A673 (cell line): ENCODE measurements at places on chromosomes 2 and 18.

DNA sequence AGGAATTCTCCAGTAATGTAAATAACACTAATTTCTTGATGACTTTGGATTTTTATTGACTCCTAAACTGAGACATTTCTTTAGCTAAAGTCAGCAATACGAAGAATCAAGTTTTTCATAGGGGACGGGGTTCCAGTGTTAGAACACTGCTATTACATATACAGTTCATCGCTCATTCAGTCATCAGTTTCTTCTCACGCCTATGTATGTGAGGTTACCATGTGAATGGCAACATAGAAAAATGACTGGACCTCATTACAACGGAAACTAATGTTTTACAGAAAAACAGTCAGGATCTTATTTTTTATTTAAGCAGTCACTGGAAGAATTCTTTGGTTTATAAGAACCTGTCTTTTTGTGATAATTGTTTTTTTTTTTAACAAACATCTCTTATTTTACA, 56.4 kb downstream of the THADA start:
- DNase-seq = no peak

DNA sequence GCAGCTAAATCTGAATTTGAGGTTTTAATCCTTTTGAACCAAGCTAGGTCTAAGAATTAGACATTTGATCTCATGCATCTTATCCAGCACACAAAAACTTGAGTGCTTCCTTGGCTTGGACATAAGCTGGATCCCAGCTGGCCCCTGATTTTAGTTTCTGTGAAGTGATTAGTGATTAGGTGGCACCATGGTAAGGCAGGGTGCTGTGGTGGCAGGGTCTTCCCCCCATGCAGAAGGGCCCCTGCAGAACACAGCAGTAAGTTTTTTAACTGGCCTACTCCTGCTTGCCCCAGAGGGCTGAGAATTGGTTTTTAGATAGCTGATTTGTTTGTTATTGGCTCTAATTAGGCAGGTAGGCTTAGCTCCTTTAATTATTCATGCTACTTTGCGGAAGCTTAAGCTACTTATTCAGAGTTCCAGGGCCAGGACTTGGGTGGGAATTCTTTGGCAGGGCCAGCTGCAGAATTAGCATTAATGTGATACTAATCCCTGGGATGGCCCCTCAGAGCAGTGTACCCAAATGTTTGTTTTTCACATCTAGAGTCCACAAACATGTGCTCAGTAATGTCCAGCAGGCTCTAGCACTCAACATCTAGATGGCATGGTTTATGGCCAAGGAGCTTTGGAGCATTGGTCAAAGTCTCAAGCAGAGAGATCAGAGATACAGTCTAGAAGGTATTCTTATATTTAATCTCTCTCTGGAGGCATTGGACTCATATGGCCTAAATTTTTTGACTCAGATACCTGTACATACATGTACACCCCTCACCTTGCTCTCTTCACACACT, 99.6 kb downstream of the FMNL2 start:
- DNase-seq = no peak

- peak; percentile 35 for DNase-seq
Observed at GRCh38 chr2:108184419-108184818, 55.3 kb upstream of the SULT1C3 start.

DNA sequence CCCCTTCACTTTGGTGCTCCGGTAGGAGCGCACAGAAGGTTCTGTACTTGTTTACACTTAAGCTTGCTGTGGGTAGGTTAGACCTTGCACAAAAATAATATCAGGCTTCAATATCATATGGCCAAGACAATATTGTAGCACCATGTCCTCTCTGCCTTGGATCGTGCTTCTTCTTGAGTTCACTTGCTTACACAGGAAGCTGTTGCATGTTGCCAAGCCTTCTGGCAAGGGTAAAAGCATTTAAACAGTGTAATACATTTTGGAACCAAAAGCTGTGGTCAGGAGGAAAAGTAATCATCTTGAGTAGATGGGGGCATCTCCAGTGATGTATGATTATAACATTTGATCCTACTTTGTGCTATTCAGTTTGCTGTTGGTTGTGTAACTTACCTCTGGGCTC, 197.5 kb downstream of the LTBP1 start:
- DNase-seq = no peak

GRCh38 chr2:124211461-124211860, 186.4 kb downstream of the CNTNAP5 start:
- no peak for DNase-seq

DNA sequence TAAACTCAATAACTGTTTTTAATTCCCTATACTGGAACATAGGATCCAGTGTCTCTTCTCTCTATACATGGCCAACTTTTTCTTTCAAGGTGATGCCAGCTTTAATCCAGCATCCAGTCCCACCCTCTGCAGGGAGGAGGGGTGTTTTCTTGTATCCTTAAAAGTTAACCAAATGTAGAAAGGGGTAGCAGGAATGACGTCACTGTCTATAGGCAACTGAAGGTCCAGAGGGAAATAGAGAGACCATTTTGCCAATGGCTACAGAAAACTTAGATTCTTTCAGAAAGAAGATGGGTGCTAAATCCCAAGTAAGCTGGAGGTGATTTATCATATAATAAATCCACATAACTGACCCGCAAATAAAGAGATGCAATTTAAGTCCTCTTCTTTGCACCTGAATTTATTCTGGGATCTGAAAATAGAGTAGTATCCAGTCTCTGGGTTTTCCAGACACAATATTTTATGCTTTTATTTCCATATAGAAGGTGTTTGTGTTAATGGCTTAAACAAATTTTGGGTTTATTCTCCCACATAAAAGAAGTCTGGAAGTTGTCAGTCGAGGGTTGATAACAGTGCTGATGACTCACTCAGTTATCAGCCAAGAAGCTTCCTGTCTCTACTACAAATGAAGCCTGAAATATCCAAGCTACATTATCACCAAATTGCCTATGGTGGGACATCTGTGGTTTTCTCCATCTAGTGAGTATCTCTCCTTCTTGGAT, 5.7 kb upstream of the DNER start:
- peak; percentile 24 for DNase-seq

GRCh38 chr2:54557211-54557600, 101.1 kb downstream of the SPTBN1 start:
- no peak for DNase-seq
